Astrocyte (in vitro differentiated cells and primary cell): ENCODE measurements at places on chromosomes 16 and 17.

DNA sequence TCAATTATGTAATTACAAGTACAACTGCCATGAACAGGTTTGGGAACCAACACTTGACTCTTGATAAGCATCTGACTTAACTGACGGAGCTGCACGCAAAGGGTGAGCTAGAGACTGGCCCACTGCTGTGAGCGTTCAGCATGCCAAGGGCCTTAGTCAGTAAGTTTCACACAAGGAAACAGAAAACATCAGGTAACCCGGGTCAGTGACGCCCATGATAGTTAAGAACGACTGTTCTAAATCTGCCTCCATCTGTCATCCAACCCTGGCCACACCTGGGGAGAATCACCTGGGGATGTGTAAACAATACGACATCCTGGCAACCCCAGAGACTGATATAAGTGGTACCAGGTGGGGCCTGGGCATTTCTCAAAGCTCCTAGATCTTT is 12.3 kb downstream of the SMIM5 start:
- peak; percentile 56 for DNase-seq

GRCh38 chr16:48433116-48433849 is 48.1 kb upstream of the SIAH1 start:
- DNase-seq: no peak

DNA sequence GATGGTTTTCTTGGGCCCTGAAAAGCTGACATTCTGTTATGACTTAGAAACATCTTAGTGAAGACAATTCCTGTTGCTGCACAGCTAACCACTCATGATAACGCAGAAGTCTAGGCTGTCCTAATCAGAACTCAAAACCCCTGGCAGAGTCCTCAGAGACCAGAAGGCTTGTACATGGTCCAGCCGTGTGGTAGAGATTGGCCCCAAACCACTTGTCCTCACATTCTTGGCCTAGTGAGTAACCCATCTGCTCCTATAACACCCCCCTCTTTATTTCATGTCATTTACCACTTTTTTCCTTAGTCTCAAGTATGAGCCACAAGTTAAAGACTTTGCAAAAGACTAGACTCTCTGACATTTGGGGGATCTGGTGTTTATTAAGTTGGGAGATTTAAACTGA is 116.5 kb upstream of the ADAMTS18 start:
- peak; percentile 77 for DNase-seq

- no peak for DNase-seq
Observed at GRCh38 chr16:30406795-30407101, 658 bp upstream of the ZNF771 start.

DNA sequence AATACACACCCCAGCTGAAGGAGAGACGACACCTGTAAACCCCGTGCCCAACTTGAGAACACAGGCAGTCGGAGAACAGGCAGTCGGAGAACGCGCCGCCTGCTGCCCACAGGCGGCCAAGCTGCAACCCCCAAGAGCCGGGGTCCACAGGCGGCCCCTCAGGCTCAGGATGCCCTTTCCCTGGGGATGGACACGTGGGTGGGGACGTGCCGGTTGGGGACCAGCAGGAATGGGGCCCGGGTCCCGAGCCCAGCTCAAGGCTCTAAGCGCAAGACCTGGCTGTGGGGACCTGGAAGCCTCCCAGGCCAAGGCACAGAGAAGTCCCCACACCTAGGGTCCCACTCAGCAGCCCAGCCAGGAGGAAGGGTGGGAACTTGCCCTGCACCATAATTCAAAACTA is 79.5 kb upstream of the GNG13 start:
- no peak for DNase-seq

DNA sequence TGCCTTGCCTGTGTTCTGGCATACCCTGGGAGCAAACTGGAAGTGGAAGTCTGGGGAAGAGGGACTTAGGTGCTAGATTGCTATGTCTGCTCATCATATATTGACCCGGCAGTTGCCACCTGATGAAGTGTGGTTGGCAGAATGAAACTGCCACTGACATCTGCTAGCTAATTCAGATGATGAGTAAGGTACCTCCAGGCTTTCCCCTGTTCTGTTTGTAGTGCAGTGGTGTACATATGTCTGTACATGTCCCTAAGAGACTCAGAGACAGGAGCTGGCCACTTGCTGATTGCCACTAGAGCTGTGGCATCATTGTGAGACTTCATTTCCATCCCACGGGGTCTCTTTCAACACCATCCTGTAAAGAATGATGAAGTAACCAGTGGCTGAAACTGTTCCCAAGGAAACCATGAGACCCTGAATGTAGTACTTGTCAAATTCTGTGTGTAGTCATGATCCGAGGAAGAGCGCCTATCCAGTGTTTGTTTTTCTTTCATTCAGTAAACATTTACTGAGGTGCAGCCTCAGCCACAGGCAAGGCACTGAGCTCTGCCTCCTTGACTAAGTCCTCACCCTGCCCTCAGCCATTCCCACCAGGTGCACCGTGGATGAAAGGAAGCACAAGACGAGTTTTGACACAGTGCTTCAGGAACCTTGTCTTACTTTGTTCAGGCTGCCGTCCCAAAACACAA is 13.2 kb downstream of the CLUAP1 start:
- DNase-seq: no peak
